ENCODE measurements at places on chromosomes 4 and X.
A peak's percentile ranks its signal among the peaks of the same experiment; 100 is the strongest.

DNA sequence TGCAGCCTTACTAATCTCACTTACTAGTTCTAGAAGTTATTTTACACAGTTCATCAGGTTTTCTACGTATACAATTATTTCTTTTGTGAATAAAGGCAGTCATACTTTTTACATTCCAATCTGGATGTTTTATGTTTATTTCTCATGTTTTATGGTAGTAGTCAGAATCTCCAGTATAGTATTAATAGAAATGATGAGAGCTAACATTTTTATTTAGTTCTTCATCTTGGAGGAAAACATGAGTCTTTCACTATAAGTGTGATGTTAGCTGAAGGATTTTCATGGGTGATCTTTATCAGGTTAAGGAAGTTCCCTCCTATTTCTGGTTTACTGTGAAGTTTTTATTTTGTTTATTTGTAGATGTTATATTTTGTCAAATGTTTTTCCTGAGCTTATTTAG is 256.1 kb upstream of the GIMD1 start:
- no peak for DNase-seq

DNA sequence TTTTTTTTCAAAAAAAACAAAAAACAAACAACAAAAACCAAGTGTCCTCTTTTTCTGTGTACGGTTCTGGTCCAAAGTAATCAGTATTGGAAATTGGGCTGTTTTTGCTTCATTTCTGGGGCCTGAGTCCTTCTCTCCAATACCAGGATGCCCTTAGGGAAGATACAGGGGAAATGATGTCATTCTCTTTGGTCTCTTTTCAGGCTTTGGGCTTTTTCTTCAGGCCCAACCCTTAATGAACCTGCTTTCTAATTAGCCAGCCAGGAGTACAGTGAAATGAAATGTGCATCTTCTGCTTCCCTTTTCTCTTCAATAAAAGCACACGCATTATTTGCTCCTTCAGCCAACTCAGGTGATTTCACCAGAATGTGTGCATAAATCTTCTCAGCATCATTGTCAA is 52.6 kb upstream of the RBPJ start:
- no peak for DNase-seq

GRCh38 chrX:85084770-85085393 is 81.2 kb downstream of the APOOL start:
- peak; percentile 27 for DNase-seq

GRCh38 chrX:17802756-17803155 is 58.3 kb downstream of the RAI2 start:
- DNase-seq, result no peak

- DNase-seq, result no peak
Measured at GRCh38 chr4:143225167-143225566, 40.5 kb downstream of the USP38 start.

DNA sequence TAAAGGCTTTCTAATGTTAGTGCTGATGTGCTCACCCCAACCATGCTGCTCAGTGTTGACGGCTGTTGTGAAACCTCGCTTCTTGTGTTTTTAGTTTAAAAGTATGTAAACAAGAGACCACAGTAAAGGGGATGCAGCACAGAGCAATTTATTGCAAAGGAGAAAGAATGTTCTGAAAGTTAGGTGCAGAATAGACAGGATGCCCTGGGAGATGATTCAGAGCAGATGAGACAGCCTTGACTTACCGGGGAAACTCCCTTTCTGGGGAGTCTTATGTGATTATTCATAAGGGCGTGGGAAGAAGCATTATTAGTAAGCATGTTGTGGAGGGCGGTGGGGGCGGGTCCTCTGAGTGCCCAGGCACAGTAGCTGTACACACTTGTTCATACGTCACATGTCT is 47.7 kb downstream of the EVC start:
- peak; percentile 90 for DNase-seq

DNA sequence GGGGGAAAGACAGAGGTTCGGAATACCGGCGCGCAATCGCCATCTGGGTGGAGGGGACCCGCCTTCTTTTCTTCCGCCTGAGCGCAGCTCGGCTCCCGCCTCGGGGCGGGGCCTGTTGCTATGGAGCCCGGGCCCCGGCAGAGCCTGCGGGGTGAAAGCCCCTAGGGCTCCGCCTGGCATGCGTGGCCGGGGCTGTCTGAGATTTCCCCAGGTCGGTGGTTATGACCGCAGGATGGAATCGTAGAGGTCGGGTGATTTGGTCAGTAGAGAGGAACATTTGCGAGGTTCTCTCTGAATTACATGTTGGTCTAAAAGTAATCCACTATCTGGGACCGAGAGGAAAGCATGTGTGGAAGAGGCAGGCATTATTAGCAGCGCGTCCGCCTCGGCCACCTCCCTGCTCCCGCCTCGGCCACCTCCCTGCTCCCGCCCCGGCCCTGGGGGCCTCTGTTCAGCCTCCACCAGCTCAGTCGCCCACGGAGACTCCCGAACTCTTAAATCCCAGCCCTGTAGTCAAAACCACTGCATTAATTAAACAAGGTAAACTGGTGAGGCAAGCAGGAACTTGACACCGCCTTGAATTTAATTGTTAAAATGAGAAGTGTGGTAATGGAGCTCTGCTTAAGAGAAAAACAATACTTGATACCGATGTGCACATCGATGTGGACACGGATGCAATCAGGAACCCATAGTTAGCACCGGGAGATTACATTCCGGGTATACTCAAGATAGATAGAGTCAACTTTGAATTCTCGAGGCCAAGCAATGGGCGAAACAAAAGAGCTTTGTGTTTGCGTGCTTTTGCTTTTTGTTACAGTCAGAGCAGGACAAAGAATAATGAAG is 45.2 kb downstream of the TRIM2 start:
- DNase-seq, result peak; percentile 91

DNA sequence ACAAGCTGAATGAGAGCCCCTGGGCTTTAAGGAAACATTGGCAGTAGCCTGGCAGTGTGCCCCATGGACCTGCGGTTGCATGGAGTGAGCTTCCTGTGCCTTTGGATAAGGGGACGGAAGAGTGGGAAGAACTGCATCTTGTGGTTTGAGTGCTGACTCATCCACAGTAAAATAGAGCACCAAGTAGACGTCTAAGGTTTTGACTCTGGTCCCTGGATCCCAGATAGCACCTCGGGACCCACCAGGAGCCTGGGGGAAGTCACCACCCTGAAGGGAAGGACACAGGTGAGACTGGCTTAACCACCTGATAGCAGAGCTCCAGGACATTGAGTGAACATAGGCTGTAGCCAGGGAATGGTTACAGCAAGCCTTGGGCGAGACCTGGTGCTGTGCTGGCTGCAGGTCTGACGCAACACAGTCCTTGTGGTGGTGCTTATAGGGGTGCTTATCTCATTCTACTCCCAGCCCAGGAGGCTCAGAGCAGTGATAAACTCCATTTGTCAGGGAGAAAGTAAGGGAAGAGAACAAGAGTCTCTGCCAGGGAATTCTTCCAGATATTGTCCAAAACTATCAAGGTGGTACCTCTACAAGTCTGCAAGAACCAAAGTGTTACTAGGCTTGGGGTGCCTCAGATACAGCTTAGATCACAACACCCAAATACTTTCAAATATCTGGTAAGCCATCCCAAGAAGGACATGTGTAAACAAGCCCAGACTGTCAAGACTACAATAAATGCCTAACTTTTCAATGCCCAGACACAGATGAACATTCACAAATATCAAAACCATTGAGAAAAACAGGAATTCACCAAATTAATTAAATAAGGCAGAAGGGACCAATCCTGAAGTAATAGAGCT is 123.6 kb upstream of the TET2 start:
- DNase-seq, result no peak

GRCh38 chr4:36138220-36138619 is 106.1 kb downstream of the ARAP2 start:
- DNase-seq, result no peak

GRCh38 chr4:98728433-98728832 is 70.0 kb upstream of the TSPAN5 start:
- DNase-seq, result peak; percentile 29

DNA sequence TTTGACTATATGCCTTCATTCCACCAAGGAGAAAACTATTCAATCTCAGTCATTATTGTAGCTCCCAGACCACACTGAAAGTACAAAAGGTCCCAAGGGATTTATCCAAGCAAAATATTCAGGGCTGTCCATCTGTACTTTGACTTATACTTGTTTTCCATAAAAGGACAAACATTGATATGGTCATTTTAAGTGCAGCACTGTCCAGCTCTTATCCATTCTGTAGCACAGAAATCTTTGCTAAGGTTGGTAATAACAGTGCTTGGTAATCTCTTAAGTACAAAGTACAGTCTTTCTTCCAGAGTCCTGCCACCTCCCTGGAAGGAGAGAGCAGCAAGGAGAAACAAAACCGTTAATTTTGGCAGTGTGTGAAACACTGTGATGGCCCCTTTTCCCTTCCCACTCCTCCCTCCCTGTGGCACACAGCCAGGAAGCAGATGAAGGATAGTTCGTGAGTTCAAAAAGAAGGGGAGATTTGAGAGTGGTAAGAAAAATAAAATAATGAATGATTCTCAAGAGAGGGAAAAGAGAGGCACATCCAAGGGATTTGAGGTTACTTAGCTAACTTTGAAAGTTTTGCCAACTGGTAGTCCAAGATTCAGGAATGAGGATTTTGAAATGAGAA is 6.8 kb upstream of the CXCL2 start:
- DNase-seq, result no peak

DNA sequence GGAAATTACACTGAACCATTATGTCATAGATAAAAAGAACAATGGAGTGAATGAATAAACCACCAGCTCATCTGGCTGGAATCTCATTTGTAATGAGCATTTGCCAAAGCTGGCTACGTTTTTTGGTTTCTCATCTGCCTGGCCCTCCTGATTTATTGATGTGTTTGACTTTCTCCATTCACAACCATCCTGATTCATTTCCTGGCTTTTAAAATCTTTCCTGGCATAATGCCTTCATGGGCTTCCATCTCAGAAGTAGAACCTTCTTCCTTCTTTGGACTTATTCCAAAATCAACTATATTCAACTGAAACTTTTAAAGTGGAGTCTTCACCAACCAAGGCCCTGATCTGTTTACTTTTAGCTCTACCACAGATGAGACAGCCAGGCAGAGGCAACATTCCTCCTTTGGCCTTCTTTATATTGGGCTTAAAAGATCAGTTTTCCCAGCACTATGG is 36.0 kb upstream of the ARSJ start:
- peak; percentile 69 for DNase-seq

- DNase-seq, result peak; percentile 77
Measured at GRCh38 chrX:68936608-68937007, 107.8 kb downstream of the EFNB1 start.

DNA sequence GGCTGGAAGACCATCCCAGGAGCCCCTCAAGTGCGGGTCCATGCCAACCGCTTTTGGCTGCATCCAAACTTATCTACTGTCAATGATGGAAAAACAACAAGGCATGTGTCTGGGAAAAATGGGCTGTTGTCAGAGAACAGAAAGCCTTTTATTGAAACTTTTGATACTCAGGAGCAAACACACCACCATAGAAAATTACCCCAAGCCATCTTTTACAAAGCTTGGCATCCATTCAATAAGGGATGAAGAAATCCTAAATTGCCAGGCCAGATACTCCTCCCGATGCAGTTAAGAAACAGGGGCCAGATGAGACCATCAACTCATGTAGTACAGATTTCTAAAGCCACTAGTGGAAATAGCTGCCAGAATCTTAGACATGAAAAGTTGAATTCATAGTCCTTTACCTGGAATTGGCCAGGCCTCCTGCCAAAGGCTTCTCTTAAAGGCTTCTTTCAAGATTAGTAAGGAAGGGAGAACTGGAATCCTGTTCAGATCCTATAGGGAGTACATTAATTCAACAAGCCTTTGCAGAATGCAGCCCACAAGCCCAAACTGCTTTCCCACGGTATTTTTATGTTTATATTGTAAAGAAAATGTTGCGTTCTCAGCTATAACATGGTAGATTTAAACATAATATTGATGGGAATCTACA is 145.4 kb upstream of the MAP3K15 start:
- no peak for DNase-seq

DNA sequence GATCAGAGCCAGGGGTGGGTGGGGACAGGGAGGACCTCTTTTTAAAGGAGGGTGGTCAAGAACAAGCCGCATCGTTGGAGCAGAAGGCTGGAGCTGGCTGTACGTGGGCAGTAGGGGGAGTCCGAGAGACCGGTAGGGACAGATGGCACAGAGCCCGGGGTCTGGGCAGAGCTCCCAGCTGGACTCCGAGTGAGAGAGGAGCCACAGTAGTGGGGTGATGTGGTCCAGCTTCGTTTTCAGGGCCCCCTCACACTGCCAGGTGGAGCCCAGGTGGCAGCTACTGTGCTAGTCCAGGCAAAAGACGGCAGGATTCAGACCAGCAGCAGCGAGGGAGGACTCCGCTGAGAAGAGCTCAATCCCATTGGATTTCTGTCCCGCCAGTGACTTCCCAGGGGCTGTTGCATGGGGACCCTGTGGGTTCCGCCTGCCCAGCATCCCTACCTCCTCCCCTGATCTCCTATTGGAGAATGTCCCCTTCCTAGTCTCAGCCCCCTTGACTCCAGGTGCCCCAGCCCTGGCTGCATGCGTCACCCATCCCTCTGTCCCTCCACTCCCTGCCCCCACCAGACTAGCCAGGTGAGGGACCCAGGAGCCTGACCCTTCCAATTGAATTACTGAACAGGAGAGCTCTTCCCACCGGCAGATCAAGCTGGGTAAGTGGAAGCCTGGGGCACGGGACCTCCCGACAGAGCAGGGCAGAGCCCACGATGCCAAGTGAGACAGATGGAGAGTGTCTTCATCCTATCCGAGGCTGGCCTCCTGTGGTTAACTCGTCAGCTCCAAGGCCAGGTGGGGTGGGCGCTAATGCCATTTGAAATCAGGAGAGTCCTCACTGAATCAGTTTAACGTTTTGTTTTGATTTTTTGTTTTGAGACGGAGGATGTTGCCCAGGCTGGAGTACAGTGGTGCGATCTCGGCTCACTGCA is 2.9 kb downstream of the ARHGAP4 start:
- peak; percentile 79 for DNase-seq

GRCh38 chrX:140775211-140775610 is 65.7 kb downstream of the LINC00632 start:
- no peak for DNase-seq

DNA sequence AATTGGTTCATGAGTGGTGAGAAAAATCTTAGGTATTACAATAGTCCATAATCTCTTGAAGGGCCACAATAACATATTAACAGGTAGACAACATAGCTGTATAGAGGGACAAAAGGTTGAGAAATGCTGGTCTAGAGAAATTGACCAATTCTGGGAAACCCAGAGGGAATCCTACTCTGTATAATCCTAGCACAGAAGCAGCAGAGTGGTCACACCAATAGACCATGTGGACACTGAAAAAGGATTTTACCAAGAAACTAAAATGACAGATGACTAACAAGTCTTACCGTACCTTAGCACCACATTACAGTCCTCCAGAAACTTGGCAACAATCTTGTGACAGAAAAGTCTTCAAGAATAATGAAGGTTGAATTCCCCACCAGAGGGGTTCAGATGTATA is 169.1 kb upstream of the PCDH18 start:
- no peak for DNase-seq

DNA sequence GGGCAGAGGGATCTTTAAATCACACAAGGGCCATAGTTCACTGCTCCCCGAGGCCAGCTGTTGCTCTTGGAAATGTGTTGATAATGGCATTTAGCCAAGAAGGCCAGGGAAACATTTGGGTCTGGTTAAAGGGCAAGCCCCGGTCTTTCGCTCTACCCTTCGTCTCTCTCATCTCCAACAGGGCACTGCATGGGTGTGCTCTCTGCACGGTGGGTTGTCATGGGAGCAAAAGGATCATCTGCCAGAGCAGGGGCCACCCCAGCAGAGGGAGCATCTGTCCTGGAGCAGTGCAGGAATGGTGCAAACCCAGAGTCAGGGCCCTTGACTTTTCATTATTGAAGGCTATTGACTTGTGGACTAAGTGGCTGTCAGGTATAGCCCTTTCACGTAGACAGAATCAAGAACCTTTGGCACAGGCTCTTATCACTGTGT is 22.7 kb upstream of the PGRMC2 start:
- DNase-seq, result no peak

Measured in hepatic stellate cell (primary cell).